Stimulated activated CD8-positive, alpha-beta memory T cell treated with anti-CD3 and anti-CD28 coated beads, Interleukin-4, amount 100 ng/mL, for 4 hours (primary cell): ENCODE measurements at places on chromosomes 1 and 21.
A peak's percentile ranks its signal among the peaks of the same experiment; 100 is the strongest.

- DNase-seq = no peak
Measured at GRCh38 chr1:94265906-94266305, 28.5 kb upstream of the ARHGAP29 start.

DNA sequence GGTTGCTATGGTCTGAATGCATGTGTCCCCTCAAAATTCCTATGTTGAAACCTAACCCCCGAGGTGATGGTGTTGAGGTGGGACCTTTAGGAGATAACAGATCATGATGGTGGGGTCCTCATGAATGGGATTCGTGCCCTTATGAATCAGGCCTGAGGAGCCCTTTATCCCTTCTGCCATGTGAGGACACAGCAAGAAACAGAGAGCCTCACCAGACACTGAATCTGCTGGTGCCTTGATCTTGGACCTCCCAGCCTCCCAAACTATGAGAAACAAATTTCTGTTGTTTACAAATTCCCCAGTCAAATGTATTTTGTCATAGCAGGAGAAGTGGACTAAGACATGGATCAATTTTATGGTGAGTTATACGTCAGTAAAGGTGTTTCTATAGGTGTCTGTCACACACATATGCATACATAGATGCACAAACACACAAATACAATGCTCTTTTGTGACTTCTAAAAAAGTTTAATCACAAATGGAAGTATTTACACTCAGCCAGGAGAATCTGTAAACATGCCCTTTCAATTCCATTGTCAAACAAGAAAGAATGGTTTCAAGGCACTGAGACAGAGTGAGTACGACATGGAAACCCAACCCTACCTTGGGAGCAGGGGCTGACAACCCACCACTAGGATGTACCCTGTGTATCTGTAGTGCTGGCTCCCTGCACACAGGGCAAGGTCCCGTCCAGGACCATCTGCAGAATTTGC is 5.5 kb upstream of the ETS2 start:
- no peak for DNase-seq

- DNase-seq = peak; percentile 1
Measured at GRCh38 chr1:149844101-149844500, 55.3 kb upstream of the BOLA1 start.

GRCh38 chr1:226029568-226030225 is 30.6 kb upstream of the SDE2 start:
- no peak for DNase-seq

GRCh38 chr1:28646040-28646439 is 2.4 kb upstream of the RNU11 start:
- DNase-seq = no peak

DNA sequence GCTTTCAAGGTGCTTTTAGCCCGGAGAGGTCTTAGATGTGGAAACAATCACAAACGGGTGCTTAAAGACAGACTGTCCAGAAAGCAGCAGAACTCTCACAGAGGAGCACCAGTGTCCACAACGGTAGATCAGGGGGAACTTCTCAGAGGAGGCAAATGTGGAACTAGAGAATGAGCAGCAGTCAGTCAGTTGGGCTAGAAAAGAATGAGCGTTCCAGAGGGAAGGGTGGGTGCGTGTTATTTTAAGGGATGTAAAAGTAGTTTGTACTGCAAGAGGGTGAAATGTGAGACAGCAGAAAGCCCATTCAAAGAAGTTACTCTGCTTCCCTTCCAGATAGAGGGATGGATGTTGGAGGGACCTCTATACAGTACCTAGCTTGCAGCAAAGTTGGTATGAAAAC is 30.9 kb downstream of the RGS5 start:
- no peak for DNase-seq

DNA sequence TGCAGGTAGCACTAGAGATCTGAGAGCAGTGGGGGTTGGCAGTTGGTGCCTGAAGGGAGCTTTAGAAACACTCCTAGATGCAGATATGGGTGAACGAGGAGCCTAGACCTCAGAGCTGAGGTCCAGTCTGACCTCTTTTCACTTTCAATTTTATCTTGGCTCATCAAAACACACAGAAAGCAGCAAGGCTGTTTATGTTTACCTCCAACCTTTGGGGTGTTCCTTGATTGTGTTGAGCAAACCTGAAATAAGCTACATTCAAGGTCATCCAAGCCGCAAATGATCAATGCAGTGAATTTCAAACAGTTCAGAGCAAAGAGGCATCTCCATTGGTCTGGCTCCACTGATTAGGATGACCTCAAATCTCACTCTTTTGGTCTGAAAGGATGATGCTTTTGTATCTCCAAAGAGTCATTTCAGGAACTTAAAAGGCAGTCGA is 1.3 kb downstream of the LY9 start:
- no peak for DNase-seq

DNA sequence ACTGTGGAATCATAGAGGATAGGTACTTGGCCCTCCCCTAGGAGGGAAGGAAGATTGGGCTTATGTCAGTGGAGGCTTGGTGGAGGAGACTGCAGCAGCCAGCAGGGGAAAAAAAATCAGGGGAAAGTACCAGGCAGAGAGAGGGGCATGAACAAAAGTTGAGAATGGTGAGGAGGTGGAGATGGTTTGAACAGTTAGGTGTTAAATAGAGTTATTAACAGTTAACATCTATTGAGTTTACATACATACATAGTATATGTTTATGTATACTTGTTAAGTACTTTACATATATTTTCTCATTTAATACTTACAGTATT is 136.5 kb upstream of the HNRNPU start:
- DNase-seq = no peak

DNA sequence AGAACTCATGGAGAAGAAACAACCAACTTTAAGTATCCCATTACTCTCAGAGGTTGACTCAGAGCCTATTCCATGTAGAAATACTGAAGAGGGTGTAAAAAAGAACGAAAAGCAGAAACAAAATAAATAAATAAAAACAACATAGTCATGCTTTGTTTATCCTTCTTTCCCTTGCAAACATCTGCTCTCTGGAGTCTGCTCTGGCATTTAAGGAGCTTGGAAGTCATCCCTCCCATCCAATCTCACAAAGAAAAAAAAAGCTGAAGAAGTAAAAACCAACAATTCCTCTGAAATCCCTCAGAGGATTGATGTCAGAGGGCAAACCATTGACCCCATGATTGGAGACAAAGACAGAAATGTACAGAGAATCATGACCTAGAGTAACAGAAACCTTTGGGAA is 302.6 kb upstream of the GREM2 start:
- no peak for DNase-seq
